ENCODE measurements at places on chromosomes 12 and 14.

DNA sequence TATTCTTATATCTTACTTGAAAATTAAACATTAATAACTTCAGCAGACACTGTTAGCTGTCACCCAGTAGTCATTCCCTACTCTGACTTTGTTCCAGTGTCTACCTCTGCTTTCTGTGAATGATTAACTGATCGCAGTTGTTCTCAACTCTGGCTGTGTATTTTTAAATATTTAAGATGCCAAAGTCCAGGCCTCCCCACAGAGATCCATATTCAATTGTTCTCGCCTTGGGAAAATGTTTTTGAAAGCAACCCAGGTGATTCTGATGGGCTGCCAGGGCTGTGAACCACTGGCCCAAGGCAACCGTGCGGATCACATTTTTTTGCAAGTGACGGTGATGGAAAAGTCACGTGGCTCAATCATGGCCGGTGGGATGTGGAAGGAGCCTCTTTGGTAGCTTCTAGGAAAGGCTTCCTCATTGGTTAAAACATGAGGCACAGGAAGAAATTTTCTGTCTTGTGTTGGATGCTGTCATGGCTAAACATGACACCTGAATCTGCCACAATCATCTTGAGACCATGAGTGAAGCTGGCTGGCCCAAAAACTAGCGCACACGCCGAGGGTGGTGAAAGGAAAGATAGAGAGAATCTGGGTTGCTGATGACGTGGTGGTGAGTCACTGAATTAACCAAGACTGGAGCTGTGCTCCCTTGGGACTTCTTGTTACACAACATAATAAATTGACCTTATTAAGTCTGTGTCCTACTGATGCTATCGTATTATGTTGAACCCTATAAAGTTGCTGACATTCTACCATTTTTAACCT, 37.2 kb downstream of the RDH12 start:
- no peak for DNase-seq

- DNase-seq = no peak
These were observed 141.6 kb downstream of the KICS2 start for GRCh38 chr12:64080319-64081007.

DNA sequence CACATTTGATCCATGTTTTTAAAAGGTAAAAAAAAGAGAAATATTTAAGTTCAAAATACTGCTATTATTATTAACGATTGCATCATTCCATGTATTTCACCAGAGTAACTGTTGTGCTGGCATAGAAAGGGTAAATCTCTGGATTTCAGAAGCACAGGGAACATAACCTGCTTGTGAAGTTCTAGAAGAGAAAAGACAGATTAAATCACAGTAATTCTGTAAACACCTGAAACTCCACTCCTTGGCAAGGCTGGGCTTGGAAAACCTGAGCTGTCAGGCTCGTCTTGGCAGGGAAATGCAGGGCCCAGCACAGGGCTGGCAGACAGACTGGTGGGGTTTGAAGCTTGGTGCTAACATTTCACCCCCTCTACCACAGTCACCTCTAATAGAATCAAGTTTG, 35.1 kb downstream of the SVOP start:
- no peak for DNase-seq

DNA sequence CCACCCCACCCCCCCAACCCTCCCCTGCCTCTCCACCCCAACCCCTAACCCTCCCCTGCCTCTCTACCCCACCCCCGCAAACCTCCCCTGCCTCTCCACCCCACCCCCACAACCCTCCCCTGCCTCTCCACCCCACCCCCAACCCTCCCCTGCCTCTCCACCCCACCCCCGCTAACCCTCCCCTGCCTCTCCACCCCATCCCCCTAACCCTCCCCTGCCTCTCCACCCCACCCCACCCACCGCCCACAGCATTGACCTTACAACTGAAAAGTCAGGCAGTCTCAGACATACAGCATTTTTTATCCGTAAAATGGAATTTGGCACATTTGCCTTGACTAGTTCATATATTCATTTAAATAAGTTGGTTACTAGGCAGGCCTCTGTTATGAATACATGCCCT, 38.6 kb upstream of the ACTN1 start:
- DNase-seq = no peak

GRCh38 chr14:71487449-71487848, 444.8 kb upstream of the RGS6 start:
- no peak for DNase-seq

GRCh38 chr12:132065609-132066344, 78.3 kb downstream of the DDX51 start:
- DNase-seq = no peak

GRCh38 chr12:9258676-9259075, 50.5 kb upstream of the PZP start:
- no peak for DNase-seq

- no peak for DNase-seq
These were observed 54.7 kb downstream of the RPS6KA5 start for GRCh38 chr14:91005716-91006115.

DNA sequence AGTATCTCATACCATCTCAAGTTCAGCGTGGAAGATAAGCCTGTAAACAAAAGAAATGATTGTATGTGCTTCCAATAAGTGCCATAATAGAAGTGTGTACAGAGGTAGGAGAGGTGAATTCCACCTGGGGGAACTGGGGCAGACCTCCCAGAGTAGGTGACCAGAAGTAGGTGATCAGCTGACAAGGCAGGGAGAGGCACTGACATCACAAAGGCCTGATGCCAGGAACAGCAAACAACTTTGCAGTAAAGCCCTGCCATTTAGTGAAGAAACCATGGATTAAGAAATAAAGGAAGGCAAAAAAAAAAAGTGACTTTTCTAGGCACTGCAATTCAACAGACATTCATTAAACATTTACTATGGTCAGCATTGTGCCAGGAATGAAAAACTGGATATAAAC, 31.1 kb downstream of the NR1H4 start:
- no peak for DNase-seq

- no peak for DNase-seq
These were observed 30.9 kb downstream of the SLC15A4 start for GRCh38 chr12:128792881-128793280.

DNA sequence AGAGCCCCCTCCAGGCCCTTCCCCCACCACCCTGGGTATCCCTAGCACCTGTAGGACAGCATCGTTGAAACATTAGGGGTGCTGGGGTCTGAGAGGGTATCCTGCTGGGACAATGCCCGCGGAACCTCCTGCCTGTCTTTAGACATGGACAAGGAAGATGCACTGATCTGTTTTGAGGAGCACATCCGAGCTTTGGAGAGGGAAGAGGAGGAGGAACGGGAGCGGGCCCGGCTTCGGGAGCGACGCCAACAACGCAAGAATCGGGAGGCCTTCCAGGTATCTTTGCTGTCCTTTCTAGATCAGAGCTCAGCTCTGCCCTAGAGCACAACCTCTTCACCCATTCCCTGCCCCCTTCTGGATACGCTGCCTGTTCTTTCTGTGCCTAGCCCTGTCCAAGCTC, 13.2 kb downstream of the PRPF40B start:
- DNase-seq = no peak

DNA sequence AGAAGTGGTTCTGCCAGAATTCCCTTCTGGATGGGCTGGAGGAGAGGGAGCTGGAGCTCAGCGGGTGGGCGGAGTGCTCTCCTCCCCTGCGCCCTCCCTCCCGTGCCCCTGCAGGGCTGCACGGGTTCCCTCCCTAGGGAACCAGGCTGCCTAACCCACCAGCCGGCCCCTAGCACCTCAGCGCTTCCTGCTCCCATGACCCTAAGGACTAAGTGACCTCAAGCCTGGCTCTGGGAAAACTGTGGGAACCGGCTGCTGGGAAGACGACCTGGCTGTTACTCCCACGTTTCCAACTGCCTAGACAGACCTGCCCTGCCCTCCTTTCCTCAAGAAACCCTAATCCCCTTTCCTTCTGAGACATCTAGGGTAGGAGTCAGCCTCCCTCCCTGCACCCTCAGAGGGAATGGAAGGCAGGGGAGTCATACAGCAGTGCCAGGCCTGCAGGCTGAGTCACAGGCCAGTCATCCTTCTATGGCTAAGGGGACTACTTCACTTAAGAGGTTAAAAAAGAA, 31.5 kb downstream of the SLC6A12 start:
- no peak for DNase-seq

GRCh38 chr14:72663076-72663487, 230.8 kb downstream of the DPF3 start:
- no peak for DNase-seq

DNA sequence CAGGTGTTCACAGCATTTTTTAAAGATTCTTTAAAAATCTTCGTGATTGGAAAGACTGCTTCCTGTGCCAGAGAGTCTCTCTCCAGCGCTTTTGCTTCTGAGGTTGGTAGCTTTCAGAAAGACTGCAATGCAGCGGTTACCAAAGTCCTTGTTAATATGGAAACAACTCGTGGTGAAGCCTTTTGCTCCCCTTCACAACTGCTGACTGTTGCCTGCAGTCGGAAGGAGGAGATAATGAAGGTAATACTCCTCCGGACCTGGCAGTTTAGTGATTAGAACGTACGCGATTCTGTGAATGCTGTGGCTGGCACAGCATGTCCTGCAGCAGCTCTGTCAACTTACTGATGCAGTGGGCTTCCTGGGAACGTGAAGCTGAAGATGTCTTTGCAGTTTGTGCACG, 50.9 kb downstream of the TRAF3 start:
- DNase-seq = no peak

DNA sequence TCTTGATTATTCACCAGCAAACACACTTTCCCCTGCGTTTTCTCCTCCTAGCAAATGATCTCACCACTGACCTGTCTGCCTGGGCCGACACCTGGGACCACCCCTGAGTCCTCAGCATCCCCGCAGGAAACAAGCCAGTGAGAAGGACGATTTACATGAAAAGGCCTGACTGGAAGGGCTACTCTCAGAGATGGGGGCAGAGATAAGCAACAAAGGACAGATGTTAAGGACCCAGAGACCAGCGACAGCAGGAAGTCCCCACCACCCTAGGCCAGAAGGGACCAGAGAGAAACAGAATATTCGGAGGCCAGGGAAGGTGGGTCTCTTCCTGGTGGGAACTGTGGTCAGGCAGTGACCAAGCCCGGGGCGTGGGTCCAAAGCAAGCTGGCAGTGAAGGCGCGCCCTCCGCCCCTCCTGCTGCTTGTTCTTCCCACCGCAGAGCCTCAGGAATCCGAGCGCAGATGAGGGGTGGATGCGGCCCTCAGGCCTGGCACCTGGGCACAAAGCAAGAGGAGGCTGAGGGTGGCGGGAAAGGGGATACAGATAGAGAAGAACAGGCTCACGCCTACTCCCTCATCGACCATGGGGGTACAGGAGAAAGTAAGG, 55.8 kb downstream of the STX2 start:
- DNase-seq = no peak

- DNase-seq = no peak
These were observed 33.7 kb upstream of the GLIPR1 start for GRCh38 chr12:75446857-75447256.

- DNase-seq = no peak
These were observed 3.1 kb upstream of the MDM2 start for GRCh38 chr12:68804657-68805591.
